ENCODE measurements at places on chromosomes 16 and 17. TPM values are rescaled to one million over a fixed set of nuclear protein-coding genes. Genes with fewer than 3 reads are reported as not detected.

- no peak for DNase-seq
These were observed 66.8 kb downstream of the BCAS3 start for GRCh38 chr17:60744355-60744966.

CD7 gene
- total RNA-seq, result 614 TPM

TK1 gene
- 195 TPM for total RNA-seq

GRCh38 chr17:66369830-66370229 lies 67.4 kb downstream of the PRKCA start:
- no peak for DNase-seq

DNA sequence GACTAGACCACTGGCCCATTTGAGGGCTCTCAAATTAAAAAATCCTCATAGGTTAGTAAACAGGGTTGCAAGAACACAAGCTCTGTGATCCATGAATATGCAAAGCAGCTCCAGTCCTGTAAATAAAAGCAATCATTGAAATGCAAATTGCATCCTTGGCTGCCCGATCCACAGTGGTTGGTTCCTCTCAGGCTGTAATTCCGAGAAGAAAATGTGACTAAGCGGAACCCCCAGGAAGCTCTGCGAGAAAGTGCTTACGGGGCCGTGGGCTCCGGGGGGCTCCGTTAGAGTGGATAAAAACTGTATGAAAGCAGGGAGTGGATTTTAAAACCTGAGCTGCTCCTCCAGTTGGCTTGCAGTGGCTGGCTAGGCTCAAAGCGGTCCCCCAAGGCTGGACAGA lies 2.5 kb downstream of the GPRC5B start:
- no peak for DNase-seq

DNA sequence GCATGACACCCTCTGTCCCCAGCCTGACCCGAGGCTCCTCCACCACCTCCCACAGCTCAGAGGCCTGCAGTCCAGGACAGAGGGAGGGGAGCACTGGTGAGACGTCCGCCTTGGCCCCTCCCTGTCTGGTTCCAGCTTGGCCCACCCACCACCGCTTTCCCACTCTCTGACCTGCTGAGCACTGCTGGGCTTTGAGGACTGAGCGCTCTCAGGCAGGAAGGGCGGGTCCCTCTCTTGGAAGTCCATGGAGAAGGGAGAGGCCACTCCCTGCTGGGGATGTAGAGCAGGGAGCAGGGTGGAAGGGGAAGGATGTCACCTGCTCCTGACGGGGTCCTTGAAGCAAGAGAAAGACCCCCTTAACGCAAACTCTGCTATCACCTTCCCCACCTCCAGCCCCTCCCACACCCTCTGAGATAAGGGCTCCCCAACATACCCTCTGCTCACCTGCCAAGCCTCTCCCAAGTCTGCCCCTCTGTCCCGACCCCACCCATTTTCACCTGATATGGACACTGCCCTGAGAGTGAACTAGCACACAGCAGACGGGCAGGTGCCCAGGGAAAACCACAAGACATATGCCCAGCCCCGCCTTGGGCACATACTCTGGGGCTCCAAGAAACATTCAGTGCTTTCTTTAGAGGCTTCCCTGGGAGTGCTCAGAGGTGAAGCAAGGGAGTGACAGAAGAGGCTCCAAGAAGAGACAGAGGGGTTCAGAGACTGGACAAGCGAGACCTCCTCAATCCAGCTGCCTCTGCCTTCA lies 1.4 kb downstream of the OSBPL7 start:
- no peak for DNase-seq

- DNase-seq, result no peak
These were observed 68.7 kb downstream of the HIC1 start for GRCh38 chr17:2123375-2124251.

OTOA gene
- total RNA-seq, result 0.07 TPM
